Activated CD8-positive, alpha-beta T cell treated with anti-CD3 and anti-CD28 coated beads, Interleukin-2, amount 10 ng/mL, durations not matched to agents 7 days and 5 days (primary cell): ENCODE measurements at places on chromosomes 3 and 15.

- H3K4me3 ChIP-seq: no peak overlapping the region
- peaks cover 21% of the 10 kb centered on the region for H3K36me3 ChIP-seq
- DNase-seq: no peak
- peaks cover 46% of the 10 kb centered on the region for H3K4me1 ChIP-seq
These were observed 3.4 kb downstream of the IFT57 start for GRCh38 chr3:108218811-108219210.

DNA sequence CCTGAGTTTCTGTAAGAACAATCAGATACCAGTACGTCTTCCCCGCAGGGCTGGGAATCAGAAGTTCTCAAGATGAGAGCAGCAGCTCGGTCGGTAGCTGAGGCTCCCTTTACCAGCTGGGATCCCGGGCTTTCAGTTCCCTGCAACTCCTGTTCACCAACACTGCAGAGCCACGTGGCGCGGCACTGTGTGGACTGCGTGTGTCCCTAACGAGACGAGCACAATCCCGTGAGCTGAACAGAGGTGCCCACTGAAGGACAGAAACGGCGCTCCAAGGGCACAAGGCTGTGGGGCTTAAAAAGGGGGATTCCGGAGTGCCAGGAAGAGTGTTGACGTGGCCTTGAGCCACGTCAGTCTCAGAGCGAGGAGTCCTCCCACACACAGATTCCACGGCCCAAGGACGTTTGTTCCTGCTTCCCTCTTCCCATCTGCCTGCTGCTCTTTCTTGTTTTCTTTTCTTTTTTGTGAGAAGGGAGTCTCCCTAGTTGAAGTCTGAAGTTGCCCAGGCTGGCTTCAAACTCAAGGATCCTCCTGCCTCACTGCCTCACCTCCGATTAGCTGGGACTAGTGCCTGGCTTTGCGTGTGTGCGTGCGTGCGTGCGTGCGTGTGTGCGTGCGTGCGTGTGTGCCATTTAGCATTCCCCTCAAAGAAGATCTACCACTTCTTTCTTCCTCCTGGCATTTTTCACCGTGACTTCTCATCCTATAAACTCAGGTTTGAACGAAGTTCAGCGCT is 37.1 kb upstream of the RPL35A start:
- H3K27ac ChIP-seq: no peak overlapping the region
- no peaks in the 10 kb centered on the region for H3K27me3 ChIP-seq
- no peaks in the 10 kb centered on the region for H3K4me1 ChIP-seq
- no peaks in the 10 kb centered on the region for H3K36me3 ChIP-seq

DNA sequence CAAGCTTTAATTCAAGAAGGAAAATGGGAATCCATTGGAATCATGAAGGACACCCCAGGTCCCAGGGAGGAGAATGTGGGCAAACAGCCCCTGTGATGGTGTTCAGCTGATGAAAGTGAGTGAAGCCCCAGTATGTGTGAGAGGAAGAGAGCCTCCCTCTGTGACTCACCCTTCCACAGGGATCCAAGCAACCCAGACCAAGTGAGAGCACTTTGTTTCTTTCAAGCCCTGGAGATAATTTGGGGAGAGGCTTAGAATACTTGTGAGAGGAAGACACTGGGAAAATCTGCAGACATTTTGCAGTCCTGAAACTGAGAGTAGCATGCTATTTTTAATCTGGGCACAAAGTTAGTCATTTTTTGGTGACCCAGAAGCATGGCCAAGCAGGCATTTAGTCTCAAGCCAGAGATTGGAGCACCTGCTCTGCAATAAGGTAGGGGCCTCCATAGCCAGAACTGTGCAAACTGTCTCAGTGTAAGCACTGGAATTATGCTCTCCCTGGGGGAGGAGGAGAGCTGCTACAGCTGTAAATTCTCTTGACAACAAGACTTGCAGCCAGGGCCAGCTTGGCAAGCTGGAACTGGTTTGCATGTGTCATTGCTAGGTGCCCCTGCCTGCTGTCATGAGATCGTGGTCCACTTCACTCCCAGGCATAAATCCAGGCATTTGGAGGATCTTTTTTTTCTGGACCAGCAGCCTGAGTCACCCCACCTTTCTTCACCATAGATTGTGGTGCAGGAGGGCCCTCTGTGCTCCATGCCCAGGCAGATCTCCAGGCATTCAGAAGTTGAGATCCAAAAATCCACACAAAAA is 537.8 kb upstream of the DPPA4 start:
- DNase-seq: no peak
- H3K4me3 ChIP-seq: no peak overlapping the region
- no peak overlapping the region for H3K27ac ChIP-seq
- H3K4me1 ChIP-seq: no peaks in the 10 kb centered on the region
- no peaks in the 10 kb centered on the region for H3K36me3 ChIP-seq

DNA sequence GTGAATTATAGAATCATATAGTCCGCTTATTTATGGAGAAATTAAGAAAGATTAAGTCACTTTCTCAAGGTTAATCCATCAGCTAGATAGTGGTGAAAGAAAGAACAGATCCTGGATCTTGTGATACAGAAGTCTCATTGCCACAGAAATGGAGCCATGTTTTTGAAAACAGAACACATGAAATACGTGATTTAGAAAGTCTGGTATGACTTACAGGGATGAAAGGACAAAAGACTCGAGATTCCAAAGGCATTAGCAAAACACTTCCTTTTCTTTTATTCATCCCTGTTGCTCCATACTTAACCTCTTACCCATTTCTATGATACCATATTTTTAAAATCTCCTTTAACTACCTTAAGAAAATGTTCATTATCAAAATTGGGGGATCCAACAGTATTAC is 40.0 kb upstream of the TEX9 start:
- H3K27me3 ChIP-seq: peaks cover 4% of the 10 kb centered on the region
- H3K27ac ChIP-seq: no peak overlapping the region
- no peaks in the 10 kb centered on the region for H3K4me1 ChIP-seq
- no peak for DNase-seq
- H3K36me3 ChIP-seq: no peaks in the 10 kb centered on the region
- H3K4me3 ChIP-seq: no peak overlapping the region

GRCh38 chr3:150656316-150656715 is 47.4 kb downstream of the ERICH6 start:
- peaks cover 22% of the 10 kb centered on the region for H3K27me3 ChIP-seq
- no peak overlapping the region for H3K27ac ChIP-seq
- H3K4me1 ChIP-seq: no peaks in the 10 kb centered on the region
- no peak for DNase-seq
- no peaks in the 10 kb centered on the region for H3K36me3 ChIP-seq

- H3K4me3 ChIP-seq: no peak overlapping the region
- no peaks in the 10 kb centered on the region for H3K4me1 ChIP-seq
- no peak for DNase-seq
- no peaks in the 10 kb centered on the region for H3K36me3 ChIP-seq
- peaks cover 10% of the 10 kb centered on the region for H3K27me3 ChIP-seq
- H3K27ac ChIP-seq: no peak overlapping the region
These were observed 157.4 kb upstream of the CTNNB1 start for GRCh38 chr3:41041899-41042298.

GRCh38 chr3:139586420-139587017 is 47.0 kb upstream of the RBP1 start:
- peaks cover 4% of the 10 kb centered on the region for H3K27me3 ChIP-seq
- no peak for DNase-seq
- H3K4me3 ChIP-seq: no peak overlapping the region
- no peaks in the 10 kb centered on the region for H3K36me3 ChIP-seq
- H3K4me1 ChIP-seq: peaks cover 14% of the 10 kb centered on the region
